Trophoblast cell (in vitro differentiated cells and primary cell): ENCODE measurements at places on chromosomes 11 and 22.

GRCh38 chr11:63680834-63681320 lies 423 bp upstream of the RTN3 start:
- DNase-seq: no peak

GRCh38 chr22:23781065-23781464 lies 5.7 kb upstream of the SMARCB1 start:
- no peak for DNase-seq

GRCh38 chr22:24284747-24285203 lies 14.1 kb downstream of the SPECC1L start:
- no peak for DNase-seq

- peak; percentile 84 for DNase-seq
These were observed 7.0 kb upstream of the MALAT1 start for GRCh38 chr11:65491614-65492386.

DNA sequence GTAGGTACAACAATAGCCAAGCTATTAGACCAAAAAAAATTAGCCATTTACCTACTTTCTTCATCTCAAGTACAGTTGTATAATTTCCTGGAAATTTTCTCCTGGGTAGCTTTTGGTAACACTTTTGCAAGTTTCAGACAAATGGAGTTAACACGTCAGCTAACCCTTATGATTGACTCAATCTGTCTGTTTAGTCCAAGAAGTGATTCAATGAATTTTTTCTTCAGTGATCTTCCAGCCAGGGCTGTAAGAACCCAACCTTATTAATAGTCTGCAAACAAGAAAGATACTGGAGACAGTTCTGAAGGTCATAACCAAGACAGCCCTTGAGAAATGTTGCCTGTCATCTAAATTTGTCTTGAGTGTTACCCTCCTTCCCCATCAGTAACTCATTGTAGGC lies 30.1 kb upstream of the FIBIN start:
- DNase-seq: no peak

DNA sequence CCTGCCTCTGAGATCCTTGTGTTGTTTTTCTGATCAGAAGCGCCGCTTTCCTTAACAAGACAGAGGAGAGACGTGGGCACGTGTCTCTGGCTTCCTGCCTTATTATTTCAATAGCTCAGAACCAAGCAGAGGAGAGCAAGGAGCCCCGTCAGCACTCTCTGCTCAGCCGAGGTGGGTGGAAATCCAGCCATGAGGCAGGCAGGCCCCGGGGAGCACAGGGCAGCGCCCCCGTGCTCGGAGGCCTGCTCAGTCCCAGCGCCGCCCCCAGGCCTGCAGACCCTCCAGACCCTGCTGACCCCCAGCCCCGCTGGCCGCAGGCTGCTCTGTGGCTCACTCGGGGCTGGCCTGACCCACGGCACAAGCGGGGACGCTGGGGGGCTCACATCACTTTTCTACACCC lies 162.8 kb downstream of the BRD1 start:
- DNase-seq: no peak

- peak; percentile 57 for DNase-seq
These were observed 13.3 kb downstream of the MPST start for GRCh38 chr22:37032535-37033460.

GRCh38 chr11:20201231-20201630 lies 41.0 kb upstream of the DBX1 start:
- no peak for DNase-seq

DNA sequence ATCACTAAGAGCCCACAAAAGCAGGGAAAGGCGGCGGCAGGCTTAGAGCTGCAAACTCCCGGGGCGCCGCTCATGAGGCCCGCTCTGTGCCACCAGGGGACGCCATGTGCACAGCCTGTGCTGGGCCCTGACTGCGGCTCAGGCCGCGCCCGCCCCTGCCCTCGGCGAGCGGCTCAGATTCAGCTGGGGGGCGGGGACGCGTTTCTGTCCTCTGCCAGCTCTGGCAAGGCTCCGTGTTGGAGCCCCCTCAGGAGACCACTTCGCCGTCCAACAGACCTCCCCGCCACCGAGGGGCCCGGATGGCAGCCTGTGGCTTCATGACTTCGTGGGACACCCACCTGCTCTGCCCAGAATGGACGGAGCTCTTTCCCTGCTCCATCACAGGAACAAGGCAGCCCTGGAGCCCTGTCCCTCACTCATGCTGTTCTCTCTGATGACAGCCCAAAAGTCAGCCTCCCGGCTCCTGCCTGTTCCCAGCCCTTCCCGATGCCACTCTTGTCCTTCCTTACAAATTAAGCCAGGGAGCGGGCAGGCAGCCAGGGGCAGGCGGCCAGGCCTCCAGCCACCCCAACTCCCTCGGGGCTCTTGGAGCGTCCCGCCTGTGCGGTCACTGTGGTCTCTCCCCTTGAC lies 69.1 kb downstream of the NAT10 start:
- DNase-seq: peak; percentile 74

- DNase-seq: no peak
These were observed 82.7 kb downstream of the GGT1 start for GRCh38 chr22:24685531-24686190.

- DNase-seq: no peak
These were observed 2.9 kb downstream of the RIN1 start for GRCh38 chr11:66333220-66333877.

GRCh38 chr11:118783724-118784495 lies 7.1 kb downstream of the DDX6 start:
- no peak for DNase-seq

DNA sequence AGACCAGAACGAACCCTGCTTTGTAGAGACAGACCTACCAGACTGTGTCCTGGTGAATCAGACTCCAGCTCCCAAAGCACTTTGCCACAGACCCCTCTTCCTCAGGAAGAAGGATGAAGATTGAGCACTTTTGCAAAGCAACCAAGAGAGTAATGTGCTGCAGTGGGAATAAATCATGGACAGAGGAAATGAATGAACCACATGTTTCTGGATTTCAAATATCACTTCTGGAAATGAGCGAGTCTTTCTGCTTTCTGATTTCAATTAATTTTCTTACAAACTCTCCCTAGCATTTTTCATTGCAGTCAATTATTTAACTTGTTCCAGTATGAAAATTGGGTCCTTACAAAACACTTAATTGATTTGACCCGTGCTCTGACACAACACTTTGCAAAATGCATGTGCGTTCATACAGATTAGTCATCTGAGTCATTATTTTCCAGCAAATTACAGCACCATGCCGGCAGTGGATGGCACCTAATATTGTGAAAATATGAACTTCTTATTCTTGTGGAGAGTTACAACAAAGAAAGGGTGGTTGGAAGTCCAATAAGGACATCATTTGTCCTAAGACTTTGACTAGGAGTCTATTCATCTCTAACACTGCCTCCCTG lies 315.9 kb upstream of the CCDC90B start:
- peak; percentile 18 for DNase-seq

DNA sequence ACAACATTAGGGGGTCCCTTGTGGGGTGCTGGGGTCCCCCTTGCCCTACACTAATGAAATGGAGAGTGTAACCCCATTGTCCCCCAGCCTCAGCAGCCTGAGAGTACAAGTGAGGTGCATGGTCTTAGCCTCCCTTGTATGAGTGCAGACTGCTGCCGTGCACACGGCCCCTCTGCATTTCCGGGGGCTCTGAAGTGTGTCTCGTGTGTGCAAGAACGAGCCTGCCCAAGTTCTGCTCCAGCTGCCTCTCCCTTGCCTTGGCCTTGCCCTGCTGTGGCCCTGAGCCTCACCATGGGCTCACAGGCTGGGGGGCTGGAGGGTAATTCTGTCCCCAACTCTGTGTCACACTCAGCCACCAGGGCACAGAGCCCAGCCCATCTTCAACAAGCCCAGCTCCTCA lies 5.2 kb upstream of the EHD1 start:
- DNase-seq: no peak

GRCh38 chr11:93537049-93537448 lies 6.1 kb downstream of the SMCO4 start:
- DNase-seq: no peak

DNA sequence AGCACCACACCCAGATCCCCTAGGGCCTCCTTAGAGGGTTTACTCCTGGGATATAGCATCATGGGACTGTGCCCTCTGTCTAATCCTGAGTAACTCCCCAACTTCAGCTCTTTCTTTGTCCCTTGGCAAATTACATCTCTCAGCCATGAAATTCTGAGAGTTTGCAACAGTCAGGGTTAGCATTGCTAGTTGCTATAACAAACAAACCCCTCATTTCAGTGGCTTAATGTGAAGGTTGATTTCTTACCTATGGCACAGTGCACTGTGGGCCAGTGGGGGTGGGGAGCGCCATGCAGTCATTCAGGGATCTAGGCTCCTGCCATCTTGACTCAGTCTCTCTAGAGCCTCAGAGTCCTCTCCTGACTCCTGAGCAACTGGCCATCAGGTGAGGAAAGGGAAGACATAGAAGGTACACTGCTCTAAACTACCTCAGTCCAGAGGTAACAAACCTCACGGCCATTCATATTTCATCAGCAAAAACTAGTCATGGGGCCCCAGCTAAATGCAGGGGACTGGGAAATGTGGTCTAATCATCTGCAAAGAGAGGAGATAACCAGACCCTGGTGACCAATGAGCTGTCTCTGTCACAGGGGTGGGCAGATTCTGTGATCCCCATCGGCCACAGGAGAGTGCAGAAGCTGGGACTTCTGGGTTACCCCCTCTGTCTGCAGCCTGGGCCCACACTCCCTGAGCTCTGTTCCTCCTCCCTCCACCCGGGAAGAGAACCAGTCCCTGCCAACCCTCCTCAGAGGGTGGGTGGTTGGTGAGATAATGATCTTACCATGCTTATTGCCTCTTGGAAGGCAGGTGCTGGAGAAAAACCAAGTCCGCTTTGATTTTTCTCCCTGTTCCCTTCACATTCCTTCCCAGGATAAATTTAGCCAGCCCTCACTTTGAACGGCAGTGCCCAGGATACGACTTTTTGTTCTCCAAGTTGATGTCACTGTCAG lies 17.5 kb downstream of the PRG3 start:
- no peak for DNase-seq

- DNase-seq: peak; percentile 56
These were observed 30.8 kb upstream of the LRRC10B start for GRCh38 chr11:61477727-61478148.

DNA sequence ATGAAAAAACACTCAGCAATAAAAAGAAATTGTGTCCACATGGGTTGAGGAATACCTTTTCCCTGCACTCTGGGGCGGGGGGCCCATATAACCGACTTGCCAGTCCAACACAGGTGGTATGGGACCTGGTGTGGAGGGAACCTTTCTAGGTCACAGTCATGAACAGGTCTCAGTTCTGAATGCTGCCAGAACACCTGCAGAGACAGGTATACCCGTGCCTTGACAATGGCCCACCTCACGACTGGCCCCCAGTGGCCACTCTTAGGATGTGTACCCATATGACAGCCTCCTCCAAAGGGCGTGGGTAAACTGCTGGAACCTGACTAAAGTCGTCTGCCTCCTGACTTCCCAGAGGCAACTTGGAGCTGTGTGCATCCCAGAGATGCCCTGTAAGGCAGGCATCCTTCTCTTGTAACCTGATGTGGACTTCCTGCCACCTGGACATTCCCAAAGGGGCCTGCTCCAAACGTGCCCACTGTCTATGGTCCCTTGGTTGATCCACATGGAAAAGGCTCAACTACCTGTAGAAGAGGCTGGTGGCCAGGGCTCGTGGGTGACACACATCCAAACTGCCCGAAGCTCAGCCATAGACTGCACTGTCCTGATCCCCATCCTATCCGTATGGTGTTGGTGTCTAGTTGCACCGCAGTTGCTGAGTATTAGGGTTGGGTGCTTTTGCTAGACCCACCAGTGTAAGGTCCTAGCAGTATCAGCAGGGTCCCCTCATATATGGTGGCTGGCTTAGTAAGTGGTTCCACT lies 859.3 kb downstream of the BRD1 start:
- no peak for DNase-seq

- DNase-seq: peak; percentile 43
These were observed at the start of gene KLHDC7B for GRCh38 chr22:50545522-50546325. TSS of gene KLHDC7B (plus strand) at chr22:50545899. CDS start at chr22:50546244, 345 bp downstream.

DNA sequence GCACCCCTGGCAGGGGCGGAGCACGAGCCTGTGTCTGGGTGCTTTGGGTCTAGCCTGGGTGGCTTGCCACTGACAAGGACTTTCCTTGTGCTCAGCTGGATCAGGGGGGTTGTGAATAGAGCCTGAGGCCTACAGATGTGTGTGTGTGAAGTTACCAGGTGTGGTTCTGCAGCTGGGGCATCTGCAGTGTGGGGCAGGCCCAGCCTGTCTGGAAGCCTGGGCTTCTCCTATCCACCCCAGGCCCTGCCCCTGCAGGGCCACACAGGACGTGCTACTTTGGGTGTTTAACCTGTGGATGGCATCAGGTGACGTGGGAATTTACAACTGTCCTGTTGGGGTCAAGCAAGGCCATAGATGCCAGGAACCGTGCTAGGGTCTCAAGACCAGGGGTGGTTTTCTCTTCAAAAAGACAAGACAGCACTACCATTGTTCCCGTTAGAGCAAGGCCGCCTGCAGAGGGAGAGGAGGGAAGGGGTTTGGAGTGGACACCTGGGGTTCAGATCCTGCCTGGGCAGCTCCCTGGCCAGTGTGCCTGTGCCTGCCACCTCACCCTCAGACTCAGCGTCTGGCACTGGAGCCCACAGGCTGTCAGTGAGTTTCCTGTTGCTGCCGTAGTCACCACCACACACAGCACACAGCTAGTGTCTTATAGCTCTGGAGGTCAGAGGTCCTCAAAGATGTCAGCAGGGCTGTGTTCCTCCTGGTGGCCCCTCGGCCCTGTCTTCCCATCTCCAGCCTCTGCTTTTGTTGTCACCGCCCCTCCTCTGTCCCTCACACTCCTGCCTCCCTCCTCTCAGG lies 31.6 kb downstream of the CTTN start:
- no peak for DNase-seq

- no peak for DNase-seq
These were observed 108.9 kb upstream of the NCAM1 start for GRCh38 chr11:112852143-112852866.

- no peak for DNase-seq
These were observed 111.3 kb downstream of the PLEKHA7 start for GRCh38 chr11:16902781-16903378.

DNA sequence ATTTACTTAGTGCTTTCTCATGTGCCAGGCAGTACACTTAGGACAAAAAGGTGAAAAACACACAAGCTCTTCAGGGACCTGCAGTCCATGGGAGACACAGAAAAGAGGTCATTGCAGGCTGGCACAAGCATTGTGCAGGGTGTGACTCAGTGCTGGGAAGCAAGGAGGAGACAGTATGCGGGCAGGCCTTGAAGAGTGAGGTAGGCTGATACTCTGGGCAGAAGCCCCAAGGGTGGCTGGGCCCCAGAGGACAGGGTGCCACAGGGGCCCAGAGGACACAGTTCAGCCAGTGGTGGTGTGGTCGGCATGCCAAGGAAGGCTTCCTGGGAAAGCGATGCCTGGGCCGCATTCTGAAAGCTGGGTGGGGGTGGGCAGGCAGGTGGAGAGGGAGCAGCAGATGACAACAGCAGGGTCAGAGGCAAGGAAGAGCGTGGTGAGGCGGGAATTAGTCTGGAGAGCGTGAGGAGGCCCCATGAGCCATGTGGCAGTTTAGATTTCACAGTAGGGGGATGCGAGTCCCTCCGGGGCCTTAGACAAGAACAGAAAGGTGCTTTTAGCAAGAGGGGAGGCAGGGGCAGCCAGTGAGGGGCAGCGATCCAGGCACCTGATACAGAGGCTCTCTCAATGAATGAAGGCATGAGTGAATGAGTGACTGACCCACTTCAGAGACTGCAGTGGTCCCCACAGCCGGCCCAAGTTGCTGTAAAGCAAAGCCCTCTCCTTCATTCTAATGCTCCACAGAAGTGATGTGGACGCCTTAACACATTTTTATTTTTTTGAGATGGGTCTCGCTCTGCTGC lies 6.8 kb downstream of the C11orf24 start:
- no peak for DNase-seq
